CD14-positive monocyte (primary cell): ENCODE measurements at places on chromosomes 6 and 20.
A peak's percentile ranks its signal among the peaks of the same experiment; 100 is the strongest.

DNA sequence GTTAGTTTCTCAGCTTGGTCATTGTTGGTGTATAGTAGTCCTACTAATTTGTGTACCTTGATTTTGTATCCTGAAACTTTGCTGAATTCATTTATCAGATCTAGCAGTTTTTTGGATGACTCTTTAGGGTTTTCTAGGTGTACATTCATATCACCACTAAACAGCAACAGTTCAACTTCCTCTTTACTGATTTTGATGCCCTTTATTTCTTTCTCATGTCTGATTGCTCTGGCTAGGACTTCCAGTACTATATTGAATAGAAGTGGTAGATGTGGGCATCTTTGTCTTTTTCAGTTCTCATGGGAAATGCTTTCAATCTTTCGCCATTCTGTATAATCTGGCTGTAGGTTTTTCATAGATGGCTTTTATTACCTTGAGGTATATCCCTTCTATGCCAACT is 61.3 kb upstream of the HEY2 start:
- DNase-seq = no peak

DNA sequence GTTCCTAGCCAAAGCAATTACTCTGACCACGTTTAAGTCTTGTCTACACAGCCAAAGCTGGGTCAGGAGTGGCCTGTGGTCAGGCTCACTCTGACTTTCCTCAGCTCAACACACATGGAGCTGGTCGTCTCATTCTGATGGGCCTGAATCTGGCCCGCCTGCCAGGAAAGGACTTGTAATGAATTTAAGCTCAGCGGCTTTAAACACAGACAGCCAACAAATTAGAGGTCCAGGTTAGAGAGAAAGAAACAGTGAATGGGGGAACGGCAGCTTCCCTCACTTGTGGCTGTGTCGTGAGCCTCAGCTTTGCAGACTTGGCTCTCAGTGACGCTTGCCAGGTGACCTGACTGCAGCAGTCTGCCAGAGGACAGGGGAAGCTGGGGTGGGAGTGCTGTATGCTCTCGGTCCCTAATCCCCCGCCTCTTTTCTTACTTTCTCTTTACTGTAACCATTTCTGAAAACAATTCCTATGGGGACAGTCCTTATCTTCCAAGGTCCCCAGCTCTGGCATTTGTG is 121.9 kb upstream of the AGPAT4 start:
- no peak for DNase-seq

GRCh38 chr6:116084284-116084683 is 16.4 kb upstream of the NT5DC1 start:
- no peak for DNase-seq

DNA sequence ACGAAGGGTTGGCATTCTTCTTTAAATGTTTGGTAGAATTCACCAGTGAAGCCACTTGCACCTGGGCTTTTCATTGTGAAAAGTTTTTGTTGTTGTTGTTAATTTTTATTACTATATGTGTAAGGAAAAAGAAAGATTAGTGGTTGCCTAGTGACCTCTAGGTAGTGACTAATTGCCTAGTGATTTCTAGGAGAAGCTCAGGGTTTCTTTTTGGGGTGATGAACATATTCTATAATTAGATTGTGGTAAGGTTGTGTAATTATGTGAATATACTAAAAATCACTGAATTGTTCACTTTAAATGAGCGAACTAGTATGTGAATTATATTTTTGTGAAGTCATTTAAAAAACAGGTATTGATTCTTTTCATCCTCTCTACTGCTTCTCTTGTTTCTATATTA is 123.8 kb upstream of the TMEM170B start:
- peak; percentile 93 for DNase-seq

GRCh38 chr6:158122048-158122447 is 46.0 kb downstream of the SERAC1 start:
- DNase-seq = no peak

DNA sequence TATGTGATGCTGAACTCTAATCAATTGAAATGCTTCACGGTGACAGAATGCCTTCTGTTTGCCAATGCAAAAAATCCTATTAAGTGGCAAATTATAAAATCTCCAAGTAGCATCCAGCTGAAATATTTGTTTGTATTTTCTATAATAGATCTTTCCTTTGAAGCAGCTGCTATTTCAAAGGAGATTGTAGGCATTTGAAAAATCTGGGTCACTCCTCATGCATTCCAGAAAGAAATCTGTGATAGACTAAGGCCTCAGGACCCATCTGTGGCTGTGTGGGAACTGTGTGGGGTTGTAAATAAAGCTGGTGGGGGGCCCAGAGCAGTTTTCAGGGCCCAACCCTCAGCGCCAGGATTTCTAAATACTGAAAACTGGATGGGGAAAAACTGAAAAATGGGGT is 216.9 kb upstream of the ARG1 start:
- no peak for DNase-seq

- DNase-seq = no peak
Observed at GRCh38 chr6:170227521-170227983, 63.3 kb downstream of the DLL1 start.

DNA sequence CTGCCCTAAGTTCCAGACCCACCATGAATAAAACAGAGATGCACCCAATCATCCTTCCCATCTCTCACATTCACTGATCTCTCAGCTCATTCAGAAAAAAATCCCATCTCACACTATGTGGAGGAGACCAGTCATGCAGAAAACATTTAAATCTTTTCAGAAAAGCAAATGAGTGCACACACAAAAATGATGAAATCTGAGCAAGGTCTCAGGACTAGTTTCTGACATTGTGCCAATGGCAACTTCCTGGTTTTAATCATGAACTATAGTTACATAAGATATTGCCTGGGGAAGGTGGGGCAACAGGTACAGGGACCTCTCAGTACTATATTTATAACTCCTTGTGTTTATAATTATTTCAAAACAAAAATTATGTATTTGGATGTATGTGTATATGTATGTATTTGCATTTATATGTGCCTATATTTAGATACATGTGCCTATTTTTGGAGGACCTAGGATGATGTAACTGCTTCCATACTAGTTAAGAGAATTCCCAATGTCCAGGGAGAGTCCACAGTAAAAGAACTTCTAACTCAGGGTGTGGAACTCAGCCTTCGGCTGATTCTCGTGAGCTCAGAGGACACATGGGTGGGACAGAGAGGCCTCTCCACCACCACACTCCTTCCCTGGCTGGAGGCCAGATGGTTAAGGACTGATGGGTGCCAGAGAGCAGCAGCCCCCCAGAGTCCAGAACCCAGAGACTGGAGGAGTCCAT is 71.7 kb upstream of the MAP3K4 start:
- peak; percentile 24 for DNase-seq
